ENCODE measurements at places on chromosomes 13 and 19.

GRCh38 chr19:17778968-17779929 lies 15.7 kb upstream of the B3GNT3 start:
- DNase-seq, result peak; percentile 63

- no peak for DNase-seq
Observed at GRCh38 chr19:29189033-29189360, 24.0 kb downstream of the UQCRFS1 start.

GRCh38 chr13:48260970-48261369 lies 28.0 kb downstream of the ITM2B start:
- no peak for DNase-seq

- peak; percentile 44 for DNase-seq
Observed at GRCh38 chr13:31742097-31742734, 2.9 kb downstream of the RXFP2 start.

DNA sequence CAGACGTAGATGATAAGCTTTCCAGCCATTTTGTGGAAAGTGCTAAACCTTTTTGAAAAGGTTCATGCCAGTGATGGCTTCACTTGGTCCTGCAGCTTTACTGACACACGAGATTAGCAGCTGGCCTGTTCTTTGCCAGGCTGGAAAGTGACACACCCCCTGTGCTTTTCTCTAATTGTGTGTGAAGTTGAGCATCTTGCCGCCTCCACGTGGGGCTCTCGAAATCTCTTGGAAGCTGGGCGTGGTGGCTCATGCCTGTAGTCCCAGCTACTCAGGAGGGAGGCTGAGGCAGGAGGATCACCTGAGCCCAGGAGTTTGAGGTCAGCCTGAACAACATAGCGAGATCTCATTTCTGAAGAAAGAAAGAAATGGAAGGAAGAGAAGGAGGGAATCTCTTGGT lies 25.3 kb upstream of the EHD2 start:
- no peak for DNase-seq

DNA sequence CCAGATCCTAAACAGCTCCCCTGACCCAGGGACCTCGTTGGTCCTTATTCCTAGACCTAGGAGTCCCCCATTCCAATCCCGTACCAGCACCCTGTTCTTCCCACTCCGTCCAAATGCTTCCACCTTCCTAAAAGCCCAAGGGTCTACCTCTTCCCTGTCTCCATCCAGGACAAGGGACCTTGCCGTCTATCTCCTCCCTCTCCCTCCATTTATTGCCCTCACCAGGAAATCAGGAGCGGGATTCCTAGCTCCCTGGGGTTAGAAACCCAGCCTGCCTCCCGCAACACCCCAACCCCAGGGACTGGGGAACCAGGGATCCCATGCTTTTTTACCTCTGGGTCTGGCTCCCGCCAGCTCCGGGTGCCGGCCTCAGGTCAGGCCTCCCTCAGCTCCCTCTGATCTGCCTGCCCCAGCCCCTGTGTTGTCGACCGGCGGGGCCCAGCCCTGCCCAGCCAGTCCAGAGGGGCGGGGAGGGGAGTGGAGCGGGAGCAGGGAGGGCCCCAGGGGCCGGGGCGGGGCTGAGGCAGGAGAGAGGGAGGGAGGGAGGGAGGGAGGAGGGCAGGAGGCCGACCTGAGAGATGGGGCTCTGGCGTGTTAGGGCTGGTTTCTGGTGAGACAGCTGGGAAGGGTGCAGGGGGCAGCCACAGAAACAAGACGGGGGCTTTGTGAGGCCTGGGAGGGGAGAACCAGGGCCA lies at the start of gene B3GNT8:
TSS of gene B3GNT8 (minus strand) at position 423 of the 695 bp plus-strand sequence. CDS start 596 bp downstream, outside the sequence.
- DNase-seq, result peak; percentile 82

- DNase-seq, result no peak
Observed at GRCh38 chr19:1511318-1512317, 1.2 kb downstream of the ADAMTSL5 start.

GRCh38 chr19:30319411-30319810 lies 52.8 kb upstream of the ZNF536 start:
- DNase-seq, result no peak

DNA sequence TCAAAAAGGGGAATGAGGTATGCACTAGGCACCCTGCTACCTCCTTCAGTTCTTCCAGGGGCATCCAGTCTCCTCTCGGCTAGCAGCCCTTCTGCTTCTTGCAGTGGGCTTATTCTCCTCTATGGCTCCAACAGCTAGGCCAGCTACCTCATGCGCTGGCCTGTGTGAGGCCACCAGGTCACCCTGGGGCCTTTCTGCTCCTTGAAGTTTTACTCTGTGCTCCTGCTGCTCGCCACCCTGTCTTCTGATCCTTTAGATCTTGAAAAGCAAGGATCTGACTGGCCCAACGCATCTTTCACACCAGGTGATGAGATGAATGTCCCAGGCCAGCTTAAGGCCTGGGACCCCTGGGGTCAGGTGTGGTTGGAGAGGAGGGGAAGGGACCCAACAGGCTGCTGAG lies 66.2 kb downstream of the RUBCNL start:
- no peak for DNase-seq

GRCh38 chr19:48772503-48772953 lies 17.2 kb downstream of the FGF21 start:
- DNase-seq, result no peak

DNA sequence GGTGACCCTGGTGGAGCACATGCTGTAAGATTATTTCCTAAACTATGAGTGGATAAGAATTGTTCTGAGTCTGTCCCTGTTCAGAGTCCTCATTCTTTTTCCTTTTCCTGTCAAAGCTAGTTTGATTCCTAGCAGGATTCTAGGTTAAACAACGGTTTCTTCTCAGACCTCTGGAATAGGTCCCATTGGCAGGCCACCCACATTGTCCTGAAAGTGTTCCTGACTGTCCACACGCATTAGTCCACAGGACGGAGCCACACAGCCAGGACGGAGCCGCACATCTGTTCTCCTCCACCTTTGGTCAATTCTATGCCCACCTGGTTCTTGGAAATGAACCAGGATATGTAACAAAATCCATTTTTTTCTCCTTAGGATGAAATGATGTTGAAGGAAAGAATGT lies 46.1 kb downstream of the ANKRD10 start:
- DNase-seq, result no peak

DNA sequence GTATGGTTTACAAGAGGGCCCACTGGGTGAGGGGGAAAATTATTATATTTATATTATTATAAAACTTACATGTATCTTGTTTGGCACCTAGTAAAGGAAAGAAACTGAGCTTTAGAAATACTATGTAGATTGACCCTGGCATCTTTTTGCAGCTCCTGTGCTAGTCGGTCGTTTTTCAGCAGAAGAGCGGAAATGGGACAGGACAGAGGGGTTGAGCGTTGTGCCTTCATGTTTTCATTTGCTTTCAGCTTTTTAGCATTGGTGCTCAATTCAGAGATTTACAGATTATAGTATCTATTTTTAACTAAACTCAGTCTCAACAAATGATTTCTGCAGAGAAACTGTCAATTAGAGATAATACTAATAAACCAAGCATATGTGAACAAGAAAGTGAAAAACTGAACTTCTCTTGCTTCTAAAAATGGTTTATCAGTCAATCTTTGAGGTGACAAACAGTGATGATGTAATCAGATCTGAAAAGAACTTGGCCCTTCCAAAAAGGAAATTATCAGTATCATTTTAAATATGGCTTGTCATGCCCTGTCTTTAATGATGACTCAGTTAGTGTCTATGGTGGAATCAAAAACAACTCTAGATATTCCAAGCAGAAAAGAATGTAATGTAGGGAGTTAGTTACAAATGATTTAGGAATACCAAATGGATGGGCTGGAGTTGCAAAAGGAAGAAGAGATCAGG lies 56.9 kb upstream of the KCTD4 start:
- peak; percentile 51 for DNase-seq

DNA sequence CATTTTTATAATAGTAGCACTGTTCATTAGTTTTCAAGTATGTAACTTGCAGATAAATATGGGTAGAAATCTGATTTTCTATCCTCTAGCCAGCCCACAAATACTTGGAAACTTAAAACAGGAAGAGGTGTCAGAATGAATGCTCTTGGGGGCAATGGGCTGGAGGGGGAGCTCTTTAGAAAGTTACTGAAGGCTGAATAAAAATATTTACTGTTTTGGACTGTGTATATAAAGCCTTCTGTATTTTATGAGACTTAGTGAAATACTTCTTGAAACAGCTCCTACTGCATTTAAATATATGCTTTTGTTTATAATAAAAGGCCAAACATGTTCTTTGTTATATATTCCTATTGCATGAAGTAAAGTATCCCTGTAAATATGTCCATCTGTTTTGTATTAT lies 138.8 kb downstream of the RGCC start:
- no peak for DNase-seq

GRCh38 chr19:29375429-29376119 lies 150.2 kb upstream of the VSTM2B start:
- no peak for DNase-seq

DNA sequence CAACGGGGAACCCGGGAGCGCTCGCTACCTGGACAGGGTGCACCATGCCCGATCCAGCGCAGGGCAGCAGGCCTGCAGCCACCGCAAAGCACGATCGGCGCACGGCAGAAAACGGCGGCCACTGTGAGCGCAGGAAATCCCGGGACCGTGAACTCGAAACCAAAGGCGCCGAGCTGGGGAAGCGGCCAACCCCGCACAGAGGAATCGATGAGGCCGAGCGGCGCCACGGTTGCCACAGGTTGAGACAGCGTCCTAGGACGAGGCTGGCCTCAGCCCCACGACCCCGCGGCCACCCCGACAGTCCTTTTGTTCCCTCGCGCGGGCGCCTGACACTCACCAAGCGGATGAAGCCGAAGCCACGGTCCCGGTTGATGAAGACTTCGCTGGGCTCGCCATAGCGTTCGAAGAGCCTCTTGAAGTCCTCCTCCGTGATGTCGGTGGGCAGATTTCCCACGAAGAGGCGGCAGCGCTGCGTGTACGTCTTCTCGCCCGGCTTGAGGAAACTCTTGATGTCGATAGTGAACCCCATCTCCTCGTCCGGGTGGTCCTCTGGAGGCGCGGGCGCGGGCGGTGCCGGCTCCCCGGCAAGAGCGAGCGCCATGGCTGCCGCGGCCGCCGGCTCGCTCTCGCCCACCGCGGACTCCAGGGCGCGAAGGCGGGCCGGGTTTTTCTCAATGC lies 557 bp downstream of the PSPC1 start:
- peak; percentile 33 for DNase-seq

DNA sequence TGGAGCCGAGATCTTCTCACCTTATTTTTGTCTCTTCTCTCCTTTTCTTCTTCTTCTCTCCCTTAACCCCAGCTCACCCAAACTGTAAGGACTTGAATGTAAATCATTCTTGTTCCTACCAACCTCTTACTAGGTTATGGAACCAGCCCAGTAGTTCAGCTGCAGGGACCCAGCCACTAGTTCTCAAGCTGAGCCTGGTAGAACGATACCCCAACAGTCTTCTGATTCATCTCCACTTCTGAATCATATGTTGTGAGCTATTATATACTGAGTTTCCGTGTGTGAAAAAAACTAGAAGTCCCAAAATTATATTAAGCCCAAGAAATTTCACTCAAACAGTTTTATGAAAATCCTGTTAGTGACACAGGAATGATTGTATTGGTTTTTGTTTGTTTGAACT lies 67.7 kb downstream of the DCT start:
- DNase-seq, result no peak

- DNase-seq, result no peak
Observed at GRCh38 chr19:1157931-1158884, 15.9 kb downstream of the SBNO2 start.

DNA sequence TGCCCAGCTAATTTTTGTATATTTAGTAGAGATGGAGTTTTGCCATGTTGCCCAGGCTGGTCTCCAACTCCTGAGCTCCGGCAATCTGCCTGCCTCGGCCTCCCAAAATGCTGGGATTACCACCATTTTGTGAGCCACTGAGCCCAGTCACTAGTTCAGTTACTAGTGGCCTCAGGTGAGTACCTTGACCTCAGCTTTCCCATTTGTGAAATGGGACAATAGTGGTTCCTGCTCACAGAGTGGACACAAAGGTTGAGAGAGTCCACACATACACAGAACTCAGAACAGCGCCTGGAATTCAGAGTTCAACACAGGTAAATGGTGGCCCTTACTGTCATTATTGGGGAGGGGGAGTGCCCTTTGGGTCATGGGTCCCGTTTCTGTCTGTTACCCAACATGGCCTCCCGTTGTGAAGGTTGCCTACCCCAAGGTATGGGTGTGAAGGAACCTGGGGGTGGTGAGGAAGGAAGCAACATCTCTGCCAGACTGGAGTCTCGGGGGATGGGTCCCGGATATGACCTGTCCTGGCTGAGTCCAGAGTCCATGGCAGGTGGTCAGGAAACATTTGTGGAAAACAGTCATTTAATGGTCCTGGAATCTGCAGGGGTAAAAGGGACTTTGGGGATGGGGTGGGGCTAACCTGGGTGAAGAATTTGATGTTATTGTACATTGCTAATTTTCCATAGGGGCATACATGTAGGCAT lies 11.7 kb upstream of the IRGC start:
- no peak for DNase-seq

- no peak for DNase-seq
Observed at GRCh38 chr19:28504727-28505126, 708.2 kb downstream of the UQCRFS1 start.

- DNase-seq, result no peak
Observed at GRCh38 chr19:45503909-45504308, 3.4 kb upstream of the VASP start.

DNA sequence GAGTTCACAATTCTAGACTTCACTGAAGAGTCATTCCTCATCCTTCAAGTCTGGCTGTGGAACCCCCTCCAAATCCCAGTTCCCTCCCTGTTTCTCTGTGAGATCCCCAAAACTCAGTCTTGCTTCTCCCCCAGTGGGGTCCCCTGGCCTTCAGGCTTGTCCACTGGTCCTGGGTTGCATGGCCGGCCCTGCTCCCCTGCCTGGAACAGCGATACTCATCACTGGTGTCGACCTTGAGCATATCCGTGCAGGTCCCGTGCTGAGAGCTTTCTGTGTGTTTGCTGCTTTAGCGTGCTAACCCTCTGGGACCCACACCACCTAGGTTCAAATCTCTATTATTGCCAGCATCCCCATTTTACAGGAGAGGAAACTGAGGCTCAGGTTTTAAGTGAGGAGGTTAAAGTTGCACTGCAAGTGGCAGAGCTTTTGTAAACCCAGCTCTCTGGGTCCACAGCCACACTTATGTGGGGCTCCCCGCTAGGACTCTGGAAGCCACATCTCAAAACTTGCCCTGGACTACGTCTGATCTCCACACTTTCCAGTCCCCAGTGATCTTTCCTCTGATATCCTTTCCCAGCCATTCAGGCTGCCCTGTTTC lies 15.5 kb downstream of the LIPE start:
- DNase-seq, result no peak

DNA sequence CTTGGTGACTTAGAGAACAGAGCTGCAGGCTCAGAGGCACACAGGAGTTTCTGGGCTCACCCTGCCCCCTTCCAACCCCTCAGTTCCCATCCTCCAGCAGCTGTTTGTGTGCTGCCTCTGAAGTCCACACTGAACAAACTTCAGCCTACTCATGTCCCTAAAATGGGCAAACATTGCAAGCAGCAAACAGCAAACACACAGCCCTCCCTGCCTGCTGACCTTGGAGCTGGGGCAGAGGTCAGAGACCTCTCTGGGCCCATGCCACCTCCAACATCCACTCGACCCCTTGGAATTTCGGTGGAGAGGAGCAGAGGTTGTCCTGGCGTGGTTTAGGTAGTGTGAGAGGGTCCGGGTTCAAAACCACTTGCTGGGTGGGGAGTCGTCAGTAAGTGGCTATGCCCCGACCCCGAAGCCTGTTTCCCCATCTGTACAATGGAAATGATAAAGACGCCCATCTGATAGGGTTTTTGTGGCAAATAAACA lies 9.9 kb downstream of the APOC1 start:
- DNase-seq, result no peak
